Thymus (tissue), 14 donors: ENCODE measurements at places on chromosomes 11 and 22. TPM values are rescaled to one million over a fixed set of nuclear protein-coding genes. Genes with fewer than 3 reads are reported as not detected.

DNA sequence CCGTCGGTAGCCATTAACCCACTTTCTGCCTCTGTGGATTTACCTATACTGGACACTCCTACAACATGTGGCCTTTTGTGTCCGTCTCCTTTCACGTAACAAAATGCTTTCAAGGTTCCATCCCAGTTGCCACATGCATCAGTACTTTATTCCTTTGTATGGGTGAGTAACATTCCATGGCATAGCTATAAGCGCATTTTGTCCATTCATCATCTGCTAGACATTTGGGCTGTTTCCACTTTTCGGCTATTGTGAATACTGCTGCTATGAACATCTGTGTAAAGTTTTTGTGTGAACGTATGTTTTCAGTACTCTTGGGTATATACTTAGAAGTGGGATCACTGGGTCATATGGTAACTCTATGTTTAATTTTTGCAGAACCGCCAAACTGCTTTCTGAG is 257.2 kb downstream of the ST3GAL4 start:
- DNase-seq: no peak

- DNase-seq: no peak
Observed at GRCh38 chr11:116217441-116217840, 555.3 kb downstream of the BUD13 start.

GRCh38 chr11:8227156-8228152 is 36.2 kb downstream of the LMO1 start:
- DNase-seq: no peak

GRCh38 chr22:38246692-38247091 is 26.1 kb downstream of the TMEM184B start:
- DNase-seq: no peak

DNA sequence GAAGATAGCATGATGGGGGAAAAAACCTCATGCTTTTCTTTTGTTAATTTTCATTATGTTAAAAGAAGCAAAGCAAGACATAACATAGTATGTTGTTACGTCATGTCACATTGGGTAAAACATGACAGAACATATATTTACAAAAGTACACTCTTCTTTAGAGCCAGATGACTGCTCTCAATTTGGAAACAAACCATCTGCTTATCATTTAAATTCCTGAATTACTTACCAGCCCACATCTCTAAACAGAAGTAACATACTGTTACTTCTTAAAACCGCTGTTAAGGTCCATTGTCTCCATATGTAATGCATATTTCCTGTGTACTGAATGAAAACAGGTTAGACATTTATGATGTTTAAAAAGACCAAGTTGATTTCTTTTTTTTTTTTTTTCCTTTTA is 100.0 kb downstream of the TMEM135 start:
- no peak for DNase-seq

GRCh38 chr11:11740073-11740702 is 101.6 kb upstream of the USP47 start:
- no peak for DNase-seq

DNA sequence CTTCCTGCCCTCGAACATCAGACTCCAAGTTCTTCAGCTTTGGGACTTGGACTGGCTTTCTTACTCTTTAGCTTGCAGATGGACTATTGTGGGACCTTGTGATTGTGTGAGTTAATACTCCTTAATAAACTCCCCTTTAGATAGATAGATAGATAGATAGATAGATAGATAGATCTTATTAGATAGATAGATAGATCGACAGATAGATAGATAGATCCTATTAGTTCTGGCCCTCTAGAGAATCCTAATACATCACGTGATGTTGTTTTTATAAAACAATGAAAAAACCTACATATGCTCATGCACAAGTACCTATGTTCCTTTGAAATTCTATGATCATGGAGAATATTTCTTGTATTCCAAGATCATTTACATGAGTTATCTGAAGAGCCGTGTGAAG is 23.9 kb downstream of the APOBEC3H start:
- DNase-seq: no peak

DNA sequence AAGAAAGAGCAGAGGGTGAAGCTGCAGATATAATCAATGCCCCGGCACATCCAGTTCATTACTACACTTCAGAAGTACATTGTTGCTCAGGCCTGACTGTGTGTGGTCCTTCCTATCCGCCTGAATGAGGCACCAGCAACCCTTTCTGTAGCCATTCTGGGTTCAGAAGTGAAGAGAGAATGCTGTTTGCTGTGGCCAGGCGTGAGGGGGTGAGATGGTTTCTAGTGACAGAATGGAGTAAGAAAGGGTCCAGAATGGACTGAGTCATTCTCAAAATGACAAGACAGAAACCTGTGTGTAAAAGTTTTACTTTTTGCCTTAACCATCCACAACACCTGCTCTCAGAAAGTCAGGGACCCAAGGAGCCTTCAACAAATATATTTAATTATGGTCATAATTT is 334.8 kb downstream of the GUCY1A2 start:
- no peak for DNase-seq

- DNase-seq: no peak
Observed at GRCh38 chr22:35541254-35541748, 670 bp downstream of the RASD2 start.

DNA sequence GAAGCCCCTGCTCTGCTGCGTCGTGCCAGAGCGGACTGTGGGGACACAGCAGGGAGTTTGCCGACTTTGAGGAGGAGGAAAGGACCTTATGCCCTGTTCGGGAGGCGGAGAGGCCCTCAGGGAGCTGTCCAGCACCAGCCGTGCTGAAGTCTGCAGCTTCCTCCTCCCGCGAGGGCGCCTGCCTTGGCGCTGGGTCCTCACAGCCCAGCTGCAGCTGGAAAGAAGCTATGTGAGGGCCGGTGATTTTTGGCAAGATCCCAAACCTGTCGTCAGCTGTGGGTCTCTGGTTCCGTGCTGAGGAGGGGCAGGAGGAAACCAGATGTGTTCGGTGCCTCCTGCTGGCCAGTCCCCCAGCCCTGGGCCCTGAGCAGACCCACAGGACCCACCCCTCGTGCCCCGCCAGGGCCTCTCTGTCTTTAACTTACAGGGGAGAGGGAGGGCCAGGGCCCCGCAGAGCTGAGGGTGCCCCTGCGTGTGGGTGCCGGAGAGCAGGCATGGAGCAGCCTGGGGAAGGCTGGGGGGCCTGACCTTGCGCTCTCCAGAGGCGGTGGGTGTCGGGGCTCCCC is 12.0 kb downstream of the BRSK2 start:
- peak; percentile 69 for DNase-seq

DNA sequence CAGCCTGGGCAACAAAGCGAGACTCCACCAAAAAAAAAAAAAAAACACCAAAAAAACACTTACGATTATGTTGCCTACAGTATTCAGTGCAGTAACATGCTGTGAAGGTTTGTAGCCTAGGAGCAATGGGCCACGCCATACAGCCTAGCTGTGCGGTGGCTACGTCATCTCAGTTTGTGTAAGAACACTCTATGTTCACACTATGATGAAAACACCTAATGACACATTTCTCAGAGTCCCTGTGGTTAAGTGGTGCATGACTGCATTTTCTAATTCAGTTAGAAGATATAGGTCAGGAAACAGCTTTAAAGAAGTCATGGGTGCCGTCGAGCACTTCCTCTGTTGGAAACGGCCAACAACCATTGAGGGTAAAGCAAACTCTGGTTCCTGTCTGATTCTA is 75.7 kb upstream of the ANO1 start:
- DNase-seq: peak; percentile 28

DNA sequence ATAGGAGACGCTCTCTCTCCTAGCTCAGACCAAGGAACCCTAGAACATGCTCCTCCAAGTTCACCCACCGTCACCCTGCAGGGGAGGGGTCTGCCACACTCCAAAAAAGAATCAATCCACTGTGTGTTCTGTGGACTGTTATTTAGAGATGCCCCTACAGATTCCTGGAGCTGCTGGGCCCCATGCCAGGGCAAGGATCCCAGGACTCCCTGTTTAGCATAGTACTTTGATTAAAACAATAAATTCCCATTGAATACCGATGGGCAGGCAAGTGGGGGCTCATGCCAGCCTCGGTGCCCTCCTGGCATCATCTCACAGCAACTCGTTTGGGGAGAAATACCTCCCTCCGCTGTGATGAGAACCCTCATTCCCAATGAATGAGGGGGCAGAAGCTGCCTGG is 247.5 kb downstream of the ST3GAL4 start:
- no peak for DNase-seq

- no peak for DNase-seq
Observed at GRCh38 chr11:68962527-68963250, 18.1 kb downstream of the MRGPRD start.

- no peak for DNase-seq
Observed at GRCh38 chr11:131760091-131761061, 390.0 kb downstream of the NTM start.

DNA sequence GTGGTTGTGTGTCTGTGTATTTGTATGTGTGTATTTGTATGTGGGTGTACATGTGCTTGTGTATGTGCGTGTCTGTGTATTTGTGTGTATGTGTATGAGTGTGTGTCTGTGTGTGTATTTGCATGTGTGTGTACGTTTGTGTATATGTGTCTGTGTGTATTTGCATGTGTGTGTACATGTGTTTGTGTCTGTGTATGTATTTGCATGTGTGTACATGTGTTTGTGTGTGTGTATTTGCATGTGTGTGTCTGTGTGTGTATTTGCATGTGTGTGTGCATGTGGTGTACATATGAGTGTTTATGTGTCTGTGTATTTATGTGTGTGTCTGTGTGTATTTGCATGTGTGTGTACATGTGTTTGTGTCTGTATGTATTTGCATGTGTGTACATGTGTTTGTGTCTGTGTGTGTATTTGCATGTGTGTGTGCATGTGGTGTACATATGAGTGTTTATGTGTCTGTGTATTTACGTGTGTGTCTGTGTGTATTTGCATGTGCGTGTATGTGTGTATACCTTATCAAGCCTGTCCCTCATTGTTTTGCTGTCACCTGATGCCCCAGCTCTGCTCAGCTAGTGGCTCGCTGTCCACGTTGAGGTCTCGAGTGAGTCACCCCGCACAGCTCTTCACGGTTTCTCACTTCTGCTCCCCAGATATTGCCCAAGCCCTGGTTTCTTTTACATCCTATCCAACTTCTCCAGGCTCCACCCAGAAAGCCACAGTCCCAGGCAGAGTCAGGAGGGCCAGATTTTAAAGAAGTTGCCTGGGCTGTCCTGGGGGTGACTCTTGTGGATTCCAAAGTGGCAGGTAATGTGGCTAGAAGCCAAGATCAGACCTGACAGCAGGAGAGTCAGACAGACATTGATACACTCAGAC is 15.2 kb downstream of the MB start:
- DNase-seq: no peak

- DNase-seq: no peak
Observed at GRCh38 chr11:76801225-76801624, 18.1 kb downstream of the TSKU start.

- no peak for DNase-seq
Observed at GRCh38 chr11:76215941-76216340, 9.6 kb upstream of the WNT11 start.

DNA sequence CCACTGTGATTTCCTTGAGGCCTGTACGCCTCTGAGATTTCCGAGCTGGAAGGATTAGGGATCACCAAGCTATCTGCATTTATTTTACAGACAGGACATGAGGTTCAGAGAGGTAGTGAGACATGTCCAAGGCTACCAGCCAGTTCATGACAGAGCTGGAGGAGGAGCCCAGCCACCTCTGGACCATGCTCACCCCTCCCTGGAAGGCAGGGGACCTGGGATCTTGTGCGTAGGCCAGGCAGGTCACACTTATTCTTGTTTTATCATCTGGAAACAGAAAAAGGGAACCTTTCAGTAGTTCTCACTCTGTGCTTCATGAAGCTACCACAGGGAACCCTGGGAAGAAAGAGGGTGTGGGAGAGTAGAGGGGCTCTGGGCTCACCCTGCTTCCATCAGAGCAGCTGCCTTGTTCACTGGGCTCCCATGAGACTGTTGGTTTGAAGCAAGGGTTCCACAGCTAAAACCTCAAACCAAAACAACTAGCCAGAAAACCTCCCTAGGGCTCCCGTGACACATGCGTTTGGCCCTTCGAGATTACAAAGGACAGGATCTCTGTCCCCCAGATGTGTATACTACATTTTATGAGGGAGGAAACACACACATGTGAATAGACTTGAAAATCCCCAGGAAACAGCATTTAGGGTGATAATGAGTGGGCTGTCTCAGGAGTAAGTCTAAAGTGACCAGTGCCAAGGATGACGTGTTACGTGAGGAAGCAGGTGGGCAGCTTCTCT is 106.4 kb downstream of the DSCAML1 start:
- no peak for DNase-seq

DNA sequence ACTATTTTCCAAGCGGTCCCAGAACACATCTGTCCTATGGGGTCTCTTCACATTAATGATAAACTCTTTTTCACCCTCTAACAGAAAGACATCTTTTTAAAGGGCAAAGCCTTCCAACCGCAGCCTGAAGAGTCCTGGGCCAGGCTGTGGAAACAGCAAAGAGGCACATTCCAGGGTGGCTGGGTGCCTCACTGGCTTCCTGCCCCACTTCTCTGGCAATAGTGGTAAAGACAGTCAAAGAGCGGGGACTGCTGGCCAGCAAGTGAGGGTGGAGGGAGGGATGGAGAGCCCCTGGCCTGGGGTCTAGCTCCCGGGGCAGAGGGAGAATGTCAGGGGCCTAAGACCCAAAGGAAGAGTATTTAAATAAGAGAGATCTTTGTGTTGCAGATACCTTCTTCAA is 10.2 kb upstream of the CHST1 start:
- no peak for DNase-seq

DNA sequence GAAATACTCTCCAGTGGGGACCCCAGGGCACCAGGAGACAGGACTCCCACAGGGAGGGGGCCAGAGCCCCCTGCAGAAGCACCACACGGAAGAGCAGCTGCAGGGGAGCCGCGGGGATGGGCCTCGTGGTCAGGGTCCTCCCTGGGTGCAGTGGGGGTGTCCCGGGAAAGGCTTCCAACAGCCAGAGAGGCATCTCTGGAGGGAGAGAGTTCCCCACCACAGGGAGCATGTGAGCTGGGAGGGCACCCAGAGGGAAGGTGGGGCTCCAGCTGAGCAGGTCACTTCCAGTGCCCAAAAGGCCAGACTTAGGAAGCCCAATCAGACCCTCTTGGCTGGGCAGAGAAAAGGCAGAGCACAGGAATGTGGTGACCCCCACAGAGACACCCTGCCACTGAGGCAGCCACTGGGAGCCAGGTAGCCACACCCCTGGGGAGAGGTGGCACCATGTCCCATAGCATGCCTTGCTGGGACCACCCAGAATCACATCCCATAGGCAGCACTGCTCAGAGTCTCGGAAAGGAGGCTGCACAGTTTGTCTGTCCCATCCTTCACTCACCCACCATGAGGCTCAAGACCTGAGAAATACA is 49.9 kb upstream of the LMO1 start:
- no peak for DNase-seq

DNA sequence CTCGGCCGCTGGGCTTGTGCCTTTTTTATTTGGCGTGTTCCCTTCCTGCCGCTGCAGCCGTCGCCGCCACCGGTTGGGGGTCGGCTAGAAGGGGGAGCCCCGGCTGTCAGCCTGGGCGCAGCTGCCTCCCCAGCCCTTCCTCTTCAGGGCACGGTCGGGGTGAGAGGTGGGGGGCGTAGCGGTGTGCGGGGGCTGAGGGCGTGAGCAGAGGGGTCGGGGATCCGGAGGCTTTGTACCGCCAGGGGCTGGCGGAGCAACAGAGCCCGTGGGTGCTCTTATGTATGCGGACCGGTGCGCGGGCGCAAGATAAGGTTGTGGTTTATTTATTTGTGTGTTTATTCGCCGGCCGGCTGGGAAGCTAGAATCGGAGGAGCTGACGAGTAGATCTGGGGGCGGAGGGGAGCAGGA is 477 bp downstream of the ZBTB16 start:
- DNase-seq: no peak

Gene EHF
- polyA plus RNA-seq: 2.0 TPM

Gene TSPAN18
- 2.6 TPM for polyA plus RNA-seq

Gene GTPBP1
- polyA plus RNA-seq: 16.2 TPM

Gene OR52I1
- polyA plus RNA-seq: 0.02 TPM

Gene CD3E
- polyA plus RNA-seq: 328 TPM

Gene TRIM29
- 92.0 TPM for polyA plus RNA-seq

Gene UBQLN3
- 0.07 TPM for polyA plus RNA-seq
